ENCODE measurements at places on chromosomes 11 and 22.

DNA sequence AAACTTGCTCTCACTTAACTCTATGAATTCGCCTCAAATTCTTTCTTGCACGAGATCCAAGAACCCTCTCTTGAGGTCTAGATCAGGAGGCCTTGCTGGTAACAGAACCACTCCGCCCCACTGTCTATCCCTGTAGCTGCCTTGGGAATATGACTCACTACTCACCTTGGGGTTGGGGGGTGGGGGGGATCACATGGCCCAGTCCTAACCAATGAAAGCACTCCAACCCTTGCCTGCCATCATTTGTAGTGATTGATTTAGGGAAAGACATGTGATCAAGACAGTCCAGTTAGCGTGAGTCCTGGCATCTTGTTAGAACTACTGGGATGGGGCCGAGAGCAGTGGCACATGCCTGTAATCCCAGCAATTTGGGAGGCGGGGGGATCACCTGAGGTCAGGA is 4.8 kb upstream of the MRTFA start:
- no peak for DNase-seq

- no peak for DNase-seq
Observed at GRCh38 chr11:59787255-59787588, 23.4 kb downstream of the MRPL16 start.

DNA sequence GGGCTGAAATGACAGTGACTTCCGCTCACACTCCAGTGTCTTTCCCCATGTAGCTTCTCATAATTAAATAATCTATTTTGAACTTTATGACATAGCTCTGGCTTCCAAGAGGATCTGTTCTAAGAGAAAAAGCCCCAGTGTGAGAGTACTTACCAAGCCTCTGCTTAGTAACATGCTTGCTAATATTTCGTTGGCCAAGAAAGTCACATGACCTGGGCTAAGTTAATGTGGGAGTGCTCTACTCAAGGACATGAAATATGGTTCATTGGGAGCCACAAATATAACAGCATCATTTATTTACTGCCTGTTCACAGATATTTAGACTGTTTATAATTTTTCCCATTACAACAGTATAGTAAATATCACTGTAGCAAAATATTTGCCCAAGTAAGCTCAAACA is 42.5 kb downstream of the CCDC73 start:
- no peak for DNase-seq

DNA sequence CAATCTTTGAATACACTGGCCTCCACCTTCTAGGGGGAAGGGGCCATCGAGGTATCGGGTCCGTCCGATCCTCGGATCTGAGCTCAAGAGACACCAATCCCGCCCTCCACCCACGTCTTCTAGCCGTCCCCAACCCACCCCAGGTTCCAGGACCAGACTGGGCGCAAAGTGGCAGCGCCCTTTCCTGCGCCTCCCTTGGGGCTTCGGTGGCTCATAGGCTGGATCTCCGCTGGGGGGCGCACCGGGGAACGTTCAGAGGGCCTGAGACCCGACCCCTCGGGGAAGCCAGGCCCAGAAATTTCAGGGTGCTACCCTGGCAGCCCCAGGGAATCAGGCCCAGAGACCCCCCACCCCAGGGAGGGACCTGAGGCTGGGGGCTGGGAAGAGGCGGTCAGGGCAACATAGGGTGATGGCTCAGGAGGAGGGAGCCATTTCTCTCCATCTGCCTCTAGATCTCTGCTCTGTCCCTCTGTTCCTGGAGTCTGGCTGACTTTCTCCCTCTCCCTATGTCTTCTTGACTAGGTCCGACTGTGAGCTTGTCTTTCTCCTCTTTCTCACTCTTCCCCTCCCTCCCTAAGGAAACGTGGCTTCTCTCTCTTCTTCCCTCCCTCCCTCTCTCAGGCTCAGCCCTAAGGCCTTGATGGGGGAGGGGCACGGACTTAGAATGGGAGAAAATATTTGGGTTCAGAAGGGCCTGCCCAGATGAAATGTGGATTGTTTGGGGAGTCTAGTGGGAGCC is 1.1 kb downstream of the CREB3L1 start:
- DNase-seq: peak; percentile 26

DNA sequence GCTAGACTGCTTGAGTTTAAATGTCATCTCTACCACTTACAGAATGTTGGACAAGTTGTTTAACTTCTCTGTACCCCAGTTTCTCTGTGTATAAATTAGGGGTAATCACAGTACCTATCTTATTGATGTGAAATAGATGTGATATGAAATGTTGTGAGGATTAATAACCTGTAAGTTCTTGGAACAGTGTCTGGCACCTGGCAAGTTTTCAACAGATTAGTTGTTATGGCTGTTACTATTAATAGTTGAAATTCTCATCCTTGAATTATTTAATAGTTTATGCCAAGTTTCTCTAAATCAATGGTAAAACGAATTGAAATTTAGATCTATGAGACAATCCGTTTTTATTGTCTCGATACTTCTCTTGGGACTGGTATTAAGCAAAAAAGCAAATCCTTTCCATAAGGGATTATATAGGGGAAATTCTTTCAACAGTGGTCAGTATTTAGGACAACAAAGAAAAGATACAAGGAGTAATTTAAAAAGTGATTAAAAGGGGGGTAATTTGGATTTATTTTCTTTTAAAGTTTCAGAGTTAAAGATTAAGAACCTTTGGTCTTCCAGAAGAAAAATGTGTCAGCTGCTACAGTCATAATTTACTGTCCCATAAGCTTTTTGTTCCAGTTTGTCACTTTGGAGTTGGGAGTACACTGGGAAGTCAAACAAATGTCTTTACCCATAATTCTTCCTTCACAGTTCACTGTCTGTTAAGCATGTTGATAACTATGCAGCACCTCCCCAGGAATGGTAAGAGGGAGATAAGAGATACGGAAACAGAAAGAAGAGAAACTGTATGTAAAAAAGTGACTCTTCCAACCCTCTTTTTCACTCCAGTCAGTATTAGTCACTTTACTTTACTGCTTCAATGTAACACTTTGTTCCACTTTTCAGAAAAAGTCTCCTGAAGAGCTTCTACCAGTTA is 13.2 kb downstream of the PDE3B start:
- no peak for DNase-seq

GRCh38 chr11:63710476-63711217 is 29.3 kb downstream of the RTN3 start:
- DNase-seq: no peak

GRCh38 chr11:102293873-102294601 is 23.2 kb upstream of the BIRC3 start:
- DNase-seq: no peak

DNA sequence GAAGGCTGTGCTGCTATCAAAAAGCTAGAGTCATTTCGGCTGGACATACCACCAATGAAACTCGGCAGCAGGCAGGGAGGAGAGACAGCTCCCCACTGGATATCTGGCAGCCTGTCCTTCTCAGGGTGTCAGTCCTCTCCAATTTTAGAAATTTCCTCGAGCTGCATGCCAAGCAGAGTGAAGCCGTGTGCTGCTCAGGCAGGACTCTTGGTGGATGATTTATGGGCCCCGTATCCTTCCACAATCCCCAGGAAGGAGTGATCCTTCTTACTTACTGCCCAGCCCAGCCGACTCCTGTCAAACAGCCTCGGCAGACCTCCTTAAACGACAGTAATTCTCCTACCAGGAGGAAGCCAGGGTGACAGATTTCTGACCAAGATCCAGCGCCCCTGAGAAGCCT is 410.4 kb downstream of the TENM4 start:
- no peak for DNase-seq

- no peak for DNase-seq
Observed at GRCh38 chr11:86688398-86689179, 16.2 kb upstream of the ME3 start.

DNA sequence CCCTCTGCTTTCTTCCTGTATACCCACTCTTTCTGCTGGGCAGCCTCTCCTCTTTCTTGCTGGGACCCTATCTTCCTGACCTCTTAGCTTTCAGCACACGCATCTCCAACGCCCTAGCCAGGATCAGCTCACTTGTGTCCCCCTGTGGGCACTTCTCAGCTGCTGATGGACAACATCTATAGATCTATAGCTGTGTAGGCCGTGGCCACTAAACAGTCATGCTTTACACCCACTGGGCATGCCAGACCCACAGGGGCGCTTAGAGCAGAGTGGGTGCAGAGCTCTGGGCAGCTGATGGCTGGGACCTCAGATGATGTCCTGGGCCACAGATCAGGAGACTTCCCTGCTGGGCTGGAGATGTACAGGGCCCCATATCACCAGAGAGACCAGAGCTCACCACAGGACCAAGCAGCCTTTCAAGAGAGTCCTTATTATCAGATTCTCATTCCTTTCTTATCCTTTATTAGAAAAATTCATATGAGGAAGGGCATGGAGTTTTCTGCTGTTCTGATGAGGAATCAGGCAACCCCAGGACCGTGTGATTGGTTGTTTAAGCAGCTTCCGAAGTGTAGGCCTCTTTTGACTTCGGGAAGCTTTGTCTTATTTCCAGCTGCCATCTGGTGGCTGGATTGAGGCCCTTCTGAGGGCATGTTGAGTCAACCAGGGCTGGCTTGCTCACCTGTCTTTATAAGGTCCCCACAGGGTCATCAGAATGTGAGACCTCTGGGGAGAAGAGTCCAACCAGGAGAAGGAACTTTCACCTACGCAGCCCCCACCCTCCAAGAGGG is 60.5 kb downstream of the OSBP2 start:
- peak; percentile 33 for DNase-seq

DNA sequence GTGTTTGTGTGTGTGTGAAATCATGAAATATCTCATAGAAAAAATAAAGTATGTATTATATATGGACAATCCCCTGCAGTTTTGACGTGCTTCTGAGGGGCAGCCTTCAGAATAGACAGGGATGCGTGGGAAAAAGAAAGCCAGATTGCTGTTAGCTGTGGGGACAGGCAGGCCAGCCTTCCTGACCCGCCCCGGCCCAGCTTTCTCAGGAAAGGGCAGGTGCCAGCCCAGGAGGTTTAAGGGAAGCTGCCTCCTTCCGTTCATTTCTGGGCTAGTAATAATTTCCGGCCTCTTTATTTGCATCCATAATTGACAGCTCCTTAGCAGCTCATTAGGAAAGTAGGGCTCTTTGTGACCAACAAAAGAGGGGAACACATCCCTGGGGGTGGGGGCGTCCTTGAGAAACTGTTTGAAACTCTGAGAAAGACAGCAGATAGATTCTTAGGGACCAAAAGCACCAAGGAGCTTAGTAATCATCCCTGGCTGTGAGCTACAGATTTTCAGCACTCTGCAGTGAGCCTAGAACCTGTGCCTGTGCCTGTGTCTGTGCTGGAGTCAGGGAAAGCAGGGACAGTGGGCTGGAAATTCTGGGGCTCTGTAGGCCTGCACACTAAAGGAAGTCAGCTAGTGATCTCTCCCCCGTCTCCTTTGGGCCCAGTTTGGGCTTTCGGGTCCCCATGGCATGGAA is 632.9 kb upstream of the CADM1 start:
- DNase-seq: no peak

DNA sequence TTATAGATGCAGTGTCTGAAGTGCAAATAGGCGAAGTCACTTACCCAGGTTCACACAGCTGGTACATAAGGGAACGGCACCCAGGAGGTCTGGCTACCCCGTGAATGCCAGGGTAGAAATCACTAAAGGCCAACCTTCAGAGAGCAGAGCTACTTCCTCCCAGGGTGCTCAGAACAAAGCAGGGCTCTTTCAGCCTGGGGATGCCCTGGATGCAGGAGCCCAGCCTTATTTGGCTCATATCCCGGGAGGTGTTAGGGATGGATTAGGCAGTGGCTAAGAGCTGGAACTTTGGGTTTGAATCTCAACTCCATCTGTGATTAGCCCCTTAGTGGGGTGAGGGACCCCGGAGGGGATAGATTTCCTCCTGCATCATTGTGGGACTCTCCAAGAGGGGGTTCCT is 33.1 kb upstream of the ASPHD2 start:
- no peak for DNase-seq

GRCh38 chr11:69797156-69797555 is 22.0 kb upstream of the FGF4 start:
- DNase-seq: no peak

DNA sequence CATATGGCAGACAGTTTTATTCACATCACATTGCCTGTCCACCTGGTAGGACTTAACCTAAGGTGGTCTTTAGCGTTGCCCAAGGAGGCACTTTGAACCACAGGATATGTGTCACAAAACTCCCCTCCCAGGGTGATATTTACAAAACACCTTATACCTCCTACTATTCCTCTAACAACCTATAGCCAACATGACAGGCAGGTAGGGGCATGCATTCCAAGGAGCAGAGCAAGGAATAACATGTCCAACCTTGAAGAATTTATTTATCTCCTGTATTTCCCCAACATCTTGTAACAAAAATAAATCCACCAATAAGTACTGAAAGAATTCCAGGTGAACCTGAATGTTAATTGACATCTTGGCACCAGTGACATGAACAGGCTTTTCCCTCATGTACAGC is 60.5 kb downstream of the SVIP start:
- no peak for DNase-seq

DNA sequence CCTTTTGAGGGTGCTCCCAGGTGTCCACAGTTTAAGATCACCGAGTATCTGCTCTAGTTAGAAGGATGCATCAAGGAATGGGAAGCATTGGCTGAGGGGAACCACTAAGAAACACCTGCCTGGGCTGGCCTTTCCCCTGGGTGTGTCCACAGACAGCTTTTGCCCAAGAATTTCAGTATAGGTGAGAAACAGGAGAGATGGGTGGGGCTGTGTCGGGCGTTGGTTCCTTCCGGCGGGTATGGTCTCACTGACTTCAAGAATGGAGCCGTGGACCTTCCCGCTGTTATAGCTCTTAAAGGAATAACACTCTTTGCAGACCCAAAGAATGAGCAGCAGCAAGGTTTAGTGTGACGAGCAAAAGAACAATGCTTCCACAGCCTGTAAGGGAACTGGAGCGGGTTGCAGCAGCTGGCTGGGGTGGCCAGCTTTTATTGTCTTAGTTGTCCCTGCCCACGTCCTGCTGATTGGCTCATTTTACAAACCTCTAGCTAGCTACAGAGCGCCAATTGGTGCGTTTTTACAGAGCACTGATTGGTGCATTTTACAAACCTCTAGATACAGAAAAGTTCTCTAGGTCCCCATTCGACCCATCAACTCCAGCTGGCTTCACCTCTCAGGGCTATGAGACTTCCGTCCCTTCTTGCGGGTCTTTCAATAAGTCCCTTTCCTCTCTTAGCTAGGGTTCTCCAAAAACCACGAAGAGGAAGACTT is 2.4 kb downstream of the FADS1 start:
- DNase-seq: no peak

DNA sequence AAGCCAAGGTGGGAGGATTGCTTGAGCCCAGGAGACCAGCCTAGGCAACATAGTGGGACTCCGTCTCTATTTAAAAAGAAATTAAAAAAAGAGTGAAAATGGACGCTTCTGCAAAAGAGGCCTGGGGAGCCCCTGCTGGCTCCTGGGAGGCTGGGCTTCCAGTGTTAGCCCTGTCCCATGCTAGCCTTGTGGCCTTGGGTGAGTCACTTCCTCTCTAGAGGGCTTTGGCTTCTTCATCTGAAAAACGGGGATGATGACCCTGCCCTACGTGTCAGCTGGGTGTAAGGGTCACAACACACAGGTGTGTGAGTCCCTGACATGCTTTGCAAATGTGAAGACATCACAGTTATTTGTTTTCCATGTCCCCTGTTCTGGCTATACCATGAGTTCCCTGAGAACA is 32.8 kb downstream of the FAM227A start:
- DNase-seq: no peak

- no peak for DNase-seq
Observed at GRCh38 chr11:86582898-86583297, 89.5 kb downstream of the ME3 start.

GRCh38 chr11:66986178-66986545 is 11.1 kb downstream of the C11orf86 start:
- DNase-seq: no peak

GRCh38 chr11:59756558-59756840 is 1.3 kb downstream of the STX3 start:
- DNase-seq: no peak
